Mesothelial cell of epicardium (in vitro differentiated cells): ENCODE measurements at places on chromosomes 13 and 19.

DNA sequence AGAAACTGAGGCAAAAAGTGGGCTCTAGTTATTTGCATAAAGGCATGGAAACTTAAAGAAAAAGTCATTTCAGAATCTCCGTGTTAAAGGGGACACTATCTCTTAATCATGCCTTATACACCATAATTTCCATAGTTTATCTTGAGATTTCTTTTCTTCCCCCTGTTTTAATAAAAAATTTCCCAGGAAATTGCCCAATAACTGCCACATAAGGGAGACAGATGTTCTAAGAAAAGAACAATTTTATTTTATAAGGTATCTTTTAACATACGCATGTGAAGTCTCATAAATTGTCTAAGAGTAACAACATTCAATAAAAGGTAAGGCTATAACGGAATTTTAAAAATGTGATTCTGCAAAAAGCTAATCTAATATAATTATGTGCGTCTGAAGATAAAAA lies 371.3 kb downstream of the IRS2 start:
- no peak for DNase-seq

DNA sequence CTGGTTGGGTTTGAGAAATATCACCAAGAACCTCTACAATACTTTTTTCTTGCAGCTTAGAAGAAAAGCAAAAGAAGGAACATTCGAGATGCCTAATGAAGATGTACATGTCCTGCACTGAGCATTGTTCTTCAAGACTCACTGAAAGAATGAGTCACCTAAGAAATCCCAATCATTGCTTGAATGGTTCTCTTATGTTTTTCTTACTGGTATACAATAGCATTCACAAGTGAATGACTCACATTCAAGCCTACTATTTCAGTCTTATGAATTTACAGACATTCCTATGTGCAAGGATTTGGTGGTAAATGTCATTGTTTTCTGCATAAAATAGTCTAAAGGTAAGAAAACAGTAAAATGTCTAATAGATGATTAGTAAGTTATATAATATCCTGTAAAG lies 594.6 kb downstream of the PCDH9 start:
- DNase-seq = no peak

GRCh38 chr19:42628411-42629140 lies 33.9 kb upstream of the CEACAM8 start:
- no peak for DNase-seq

DNA sequence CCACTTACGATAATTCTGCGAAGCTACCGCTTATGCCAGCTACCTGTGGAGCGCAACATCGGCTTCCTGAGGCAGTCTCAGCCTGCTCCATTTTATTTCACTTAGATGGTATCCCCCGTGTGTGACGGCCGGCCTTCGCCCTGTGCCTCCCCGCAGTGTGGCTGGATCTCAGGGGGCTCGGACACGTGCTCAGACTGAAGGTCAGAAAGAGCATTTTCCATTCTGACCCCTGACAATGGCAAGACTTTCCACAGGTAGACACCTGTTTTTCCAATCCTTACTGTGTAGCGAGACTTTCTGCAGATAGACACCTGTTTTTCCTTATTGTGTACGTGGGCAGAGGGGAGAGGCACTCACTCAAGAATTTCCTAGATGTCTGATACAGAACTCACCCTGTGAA lies 52.7 kb downstream of the ATP11A start:
- DNase-seq = no peak

DNA sequence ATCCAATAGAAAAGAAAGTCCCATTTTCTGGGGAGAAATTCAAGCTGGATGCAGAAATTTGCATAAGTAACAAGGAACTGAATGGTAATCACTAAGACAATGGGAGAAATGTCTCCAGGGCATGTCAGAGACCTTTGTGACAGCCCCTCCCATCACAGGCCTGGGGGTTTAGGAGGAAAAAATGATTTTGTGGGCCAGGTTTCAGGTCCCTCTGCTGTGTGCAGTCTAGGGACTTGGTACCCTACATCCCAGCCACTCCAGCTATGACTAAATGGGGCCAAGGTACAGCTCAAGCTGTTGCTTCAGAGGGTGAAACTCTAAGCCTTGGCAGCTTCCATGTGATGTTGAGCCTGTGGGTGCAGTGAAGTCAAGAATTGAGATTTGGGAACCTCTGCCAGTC lies 695.5 kb upstream of the MIR17HG start:
- DNase-seq = no peak

GRCh38 chr19:30212574-30212973 lies 159.6 kb upstream of the ZNF536 start:
- DNase-seq = no peak

GRCh38 chr19:17719730-17720400 lies 585 bp downstream of the MAP1S start:
- DNase-seq = no peak

DNA sequence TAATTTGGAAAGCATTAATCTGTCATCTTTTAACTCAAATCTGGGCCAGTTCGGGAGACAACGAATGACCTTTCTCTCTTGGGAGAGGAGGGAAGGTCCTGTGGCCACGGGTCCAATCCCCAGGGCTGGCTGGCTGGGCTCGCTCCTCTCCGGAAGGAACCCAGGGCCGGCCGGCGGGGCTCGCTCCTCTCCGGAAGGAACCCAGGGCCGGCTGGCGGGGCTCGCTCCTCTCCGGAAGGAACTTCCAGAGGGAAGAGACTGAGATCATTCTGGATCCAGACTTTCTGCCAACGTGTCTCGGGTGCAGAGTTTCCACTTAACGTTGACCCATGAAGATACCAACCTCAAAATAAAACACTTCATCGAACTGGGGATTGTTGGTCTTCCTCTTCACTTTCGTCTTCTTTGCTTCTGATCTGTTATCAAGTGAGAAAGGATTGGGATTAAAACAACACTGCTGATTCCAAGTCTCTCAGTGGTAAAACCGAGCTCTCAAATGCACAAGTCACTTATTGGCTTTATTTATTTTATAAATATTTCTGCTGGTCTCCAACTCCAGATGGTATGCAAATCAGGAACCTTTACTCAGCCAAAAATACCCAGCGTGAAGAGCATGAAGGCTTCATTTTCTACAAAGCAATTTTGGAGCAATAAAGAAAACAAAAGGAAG lies 53.3 kb upstream of the C13orf46 start:
- no peak for DNase-seq
